ENCODE measurements at places on chromosomes 6 and 20.

- peak; percentile 93 for DNase-seq
These were observed 9.5 kb upstream of the AHCY start for GRCh38 chr20:34312544-34313217.

- DNase-seq = no peak
These were observed 8.7 kb upstream of the RBM38 start for GRCh38 chr20:57382516-57382915.

DNA sequence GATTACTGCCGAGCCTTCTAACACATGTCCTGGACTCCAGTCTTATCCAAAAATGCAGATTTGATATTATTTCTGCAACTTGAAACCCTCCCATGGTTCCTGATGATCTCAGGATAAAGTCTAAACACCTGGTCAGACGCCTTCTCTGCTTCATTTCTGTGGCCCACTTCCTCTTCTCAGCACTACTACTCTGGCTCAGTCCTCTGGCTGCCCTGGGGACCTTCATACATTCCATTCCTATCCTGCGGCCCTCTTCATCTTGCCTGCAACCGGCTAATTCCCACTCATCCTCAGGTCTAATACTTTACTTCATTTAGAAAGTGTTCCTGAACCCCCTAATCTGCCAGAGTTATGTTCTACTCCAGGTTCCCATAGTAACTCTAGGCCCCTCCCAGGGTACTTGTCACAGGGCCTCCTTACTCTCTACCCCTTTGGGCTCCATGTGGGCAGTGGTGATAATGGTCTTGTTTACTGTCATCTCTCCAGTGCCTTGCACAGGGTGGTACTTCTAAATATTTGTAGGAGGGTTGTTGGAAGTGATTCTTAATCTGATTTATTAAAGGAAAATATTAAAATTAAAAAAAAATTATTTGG lies 18.9 kb downstream of the MAN1A1 start:
- DNase-seq = no peak

GRCh38 chr20:40952136-40952535 lies 76.5 kb upstream of the TOP1 start:
- no peak for DNase-seq

- DNase-seq = peak; percentile 39
These were observed 74.1 kb upstream of the PAK5 start for GRCh38 chr20:9912858-9913434.

DNA sequence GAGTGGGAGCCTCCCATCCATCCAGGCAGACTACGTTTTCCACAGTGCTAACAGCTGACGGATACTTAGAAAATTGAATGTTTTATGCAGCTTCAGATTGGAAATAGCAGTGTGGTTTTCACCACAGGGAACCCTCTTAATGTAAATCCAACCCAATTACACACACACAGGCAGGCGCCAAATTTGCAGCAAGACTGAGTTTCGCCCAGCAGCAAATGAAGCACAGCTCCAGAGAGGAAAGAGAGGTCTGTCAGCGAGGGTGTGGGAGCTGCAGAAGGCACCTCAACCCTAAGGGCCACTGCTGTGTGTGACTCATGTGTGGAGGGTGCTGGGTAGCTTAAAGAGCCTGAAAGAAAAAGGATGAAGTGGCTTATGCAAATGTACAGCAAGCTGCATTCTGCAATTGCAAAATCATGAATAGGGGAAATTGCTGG lies 365.7 kb downstream of the MAFB start:
- DNase-seq = peak; percentile 46
